Activated CD4-positive, alpha-beta T cell treated with anti-CD3 and anti-CD28 coated beads, Interleukin-2, amount 50 U/mL, for 48 hours (primary cell): ENCODE measurements at places on chromosomes 7 and 10.
A peak's percentile ranks its signal among the peaks of the same experiment; 100 is the strongest.

- peak; percentile 70 for DNase-seq
These were observed 552 bp downstream of the IL15RA start for GRCh38 chr10:5976512-5977470.

DNA sequence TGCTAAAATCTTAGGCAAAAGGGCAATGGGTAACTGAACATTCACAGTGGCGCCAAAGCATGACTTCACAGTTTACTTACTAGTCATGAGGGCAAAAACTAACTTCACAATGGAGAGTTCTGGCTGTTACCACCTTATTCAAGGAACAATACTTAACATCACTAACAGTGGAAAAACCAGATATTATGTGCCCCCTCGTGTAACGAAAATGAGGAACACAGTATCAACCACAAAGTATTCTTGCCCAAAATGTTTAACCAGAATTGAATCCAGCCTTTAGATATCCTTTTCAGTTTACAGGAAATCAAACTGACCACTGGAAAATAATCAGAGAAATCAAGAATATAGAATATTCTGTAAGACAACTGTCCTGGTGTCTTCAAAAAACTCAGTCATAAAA lies 9.5 kb downstream of the C7orf25 start:
- no peak for DNase-seq

GRCh38 chr7:55532150-55532917 lies 40.0 kb downstream of the VOPP1 start:
- DNase-seq, result no peak

DNA sequence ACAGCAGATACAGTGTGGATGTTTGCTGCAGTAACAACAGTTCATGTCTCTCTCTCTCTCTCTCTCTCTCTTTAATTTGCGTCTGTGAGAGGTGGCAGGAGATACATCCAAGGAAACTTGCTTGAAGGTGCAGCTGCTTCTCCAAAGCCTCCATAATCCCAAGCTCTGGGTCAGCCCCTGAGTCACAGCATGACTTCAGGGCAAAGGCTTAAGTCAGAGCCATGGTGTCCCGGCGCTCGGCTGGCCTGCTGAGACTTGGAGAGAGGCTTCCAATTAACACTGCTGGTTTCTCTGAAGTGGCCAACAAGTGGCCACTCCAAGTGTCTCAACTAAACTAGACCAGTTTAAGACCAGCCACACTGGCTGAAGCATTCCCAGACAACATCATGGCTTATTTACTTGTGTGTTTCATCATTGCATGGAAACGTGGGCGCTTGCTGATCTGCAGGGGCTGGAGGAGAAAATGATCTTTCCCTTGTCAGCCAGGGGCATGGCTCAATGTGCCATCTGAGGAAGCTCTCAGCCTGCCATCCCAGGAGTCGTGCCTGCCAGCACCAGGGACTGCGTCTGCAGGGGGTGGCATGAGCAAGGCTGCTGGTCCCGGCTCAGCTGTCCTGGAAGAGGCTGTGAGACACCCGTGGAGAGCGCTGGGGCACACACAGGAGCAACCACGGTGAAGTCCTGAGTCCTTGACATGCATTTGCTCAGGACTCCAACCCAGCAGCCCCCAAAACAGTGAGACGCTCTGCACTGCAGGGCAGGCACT lies 254.2 kb downstream of the COBL start:
- DNase-seq, result no peak

DNA sequence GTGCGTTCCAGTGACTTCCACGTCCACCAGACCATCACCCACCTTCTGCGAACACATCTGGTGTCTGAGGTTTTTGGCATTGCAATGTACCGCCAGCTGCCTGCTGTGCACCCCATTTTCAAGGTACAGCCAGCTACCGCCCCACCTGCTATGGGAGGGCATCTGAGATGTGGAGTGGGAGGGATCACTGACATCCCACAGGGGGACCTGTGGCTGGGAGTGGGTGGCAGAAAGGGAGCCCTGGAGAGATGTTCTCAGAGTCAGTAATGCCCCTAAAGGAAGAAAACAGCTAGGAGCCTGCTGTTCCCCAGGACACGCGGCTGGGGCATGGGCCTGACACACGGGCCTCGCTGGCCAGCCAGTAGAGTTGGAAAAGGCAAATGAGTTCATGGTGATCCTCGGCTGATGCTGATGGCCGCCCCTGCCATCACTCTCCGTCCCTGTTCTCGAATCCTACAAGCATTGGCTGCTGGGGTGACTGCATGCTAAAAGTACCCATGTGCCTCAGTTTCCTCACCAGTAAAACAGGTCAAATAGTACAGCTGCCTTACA lies 66.6 kb downstream of the ALOX5 start:
- DNase-seq, result no peak

- DNase-seq, result no peak
These were observed 136.7 kb downstream of the PLPP4 start for GRCh38 chr10:120593693-120594092.

GRCh38 chr10:69228151-69228550 lies 8.0 kb downstream of the HKDC1 start:
- no peak for DNase-seq

- DNase-seq, result peak; percentile 95
These were observed at the start of gene RASSF4 for GRCh38 chr10:44959247-44960087. RASSF4 (plus strand) TSS chr10:44959802; CDS start chr10:44970203, 10,401 bp downstream.

DNA sequence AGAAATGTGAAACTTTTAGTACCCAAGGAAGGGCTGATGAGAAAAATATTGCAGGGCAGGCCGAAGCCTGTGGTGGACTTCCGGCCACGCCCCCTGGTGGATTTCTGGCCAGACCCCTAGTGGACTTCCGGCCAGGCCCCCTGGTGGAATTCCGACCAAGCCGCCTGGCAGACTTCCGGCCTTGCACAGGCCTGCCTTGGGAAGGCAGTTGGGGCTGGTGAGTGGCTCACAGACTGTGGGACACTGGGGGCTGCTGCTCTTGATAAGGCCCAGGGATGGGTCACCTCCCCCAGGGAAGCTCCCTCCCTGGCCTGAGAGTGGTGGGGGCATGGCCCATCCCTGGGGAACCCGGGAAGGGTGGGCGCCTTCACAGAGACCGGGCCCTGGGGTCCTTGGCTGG lies 116.4 kb upstream of the MKI67 start:
- DNase-seq, result no peak

- DNase-seq, result no peak
These were observed 244.5 kb upstream of the PITRM1 start for GRCh38 chr10:3417096-3417495.
